ENCODE measurements at places on chromosomes 6 and 20.
A peak's percentile ranks its signal among the peaks of the same experiment; 100 is the strongest.

DNA sequence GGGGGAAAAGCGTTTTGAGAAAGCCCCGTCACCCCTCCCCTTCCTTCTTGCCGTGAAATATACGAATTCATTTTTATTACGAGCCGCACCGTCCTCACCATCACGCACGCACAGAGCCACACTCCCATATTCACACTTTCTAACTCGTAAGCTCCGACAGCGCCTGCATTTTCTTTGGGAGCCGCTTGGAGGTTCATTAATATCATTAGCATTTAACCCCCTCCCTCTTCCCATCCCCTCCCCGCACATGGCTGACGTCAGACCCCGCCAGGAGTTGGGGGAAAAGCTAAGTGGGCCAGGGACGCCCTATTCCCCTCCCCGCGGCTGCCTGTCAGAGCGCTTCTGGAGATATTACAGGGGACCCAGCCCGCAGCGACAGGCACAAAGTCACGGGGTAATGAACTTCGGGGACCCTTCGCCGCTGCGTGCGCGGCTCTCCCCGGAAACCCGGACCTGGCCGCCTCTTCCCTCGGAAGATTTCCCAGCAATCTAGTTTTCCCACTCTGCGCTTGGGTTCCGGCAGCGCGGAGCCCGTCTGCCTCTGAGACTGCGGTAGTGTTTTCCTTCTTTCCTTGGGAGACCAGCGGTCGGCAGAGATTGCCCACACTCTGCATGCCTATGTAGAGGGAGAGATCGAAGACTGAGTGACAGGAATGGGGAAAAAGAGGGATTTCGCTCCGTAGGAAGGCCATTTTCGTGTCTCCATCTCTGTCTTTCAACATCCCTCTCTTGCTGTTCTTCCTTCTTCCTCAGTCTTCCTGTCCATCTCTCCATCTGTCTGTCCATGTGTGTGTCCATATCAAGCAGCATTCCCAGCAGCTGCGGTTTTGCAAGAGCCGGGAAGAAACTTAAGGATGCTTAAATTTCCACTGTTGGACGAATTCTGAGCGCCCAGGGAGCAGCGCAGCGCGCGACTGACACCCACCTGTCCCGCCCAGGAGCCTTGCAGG, at the start of gene NR2E1:
NR2E1 (plus strand) TSS at position 309 of the 950 bp plus-strand sequence. CDS start 744 bp downstream, outside the sequence.
- DNase-seq = no peak

DNA sequence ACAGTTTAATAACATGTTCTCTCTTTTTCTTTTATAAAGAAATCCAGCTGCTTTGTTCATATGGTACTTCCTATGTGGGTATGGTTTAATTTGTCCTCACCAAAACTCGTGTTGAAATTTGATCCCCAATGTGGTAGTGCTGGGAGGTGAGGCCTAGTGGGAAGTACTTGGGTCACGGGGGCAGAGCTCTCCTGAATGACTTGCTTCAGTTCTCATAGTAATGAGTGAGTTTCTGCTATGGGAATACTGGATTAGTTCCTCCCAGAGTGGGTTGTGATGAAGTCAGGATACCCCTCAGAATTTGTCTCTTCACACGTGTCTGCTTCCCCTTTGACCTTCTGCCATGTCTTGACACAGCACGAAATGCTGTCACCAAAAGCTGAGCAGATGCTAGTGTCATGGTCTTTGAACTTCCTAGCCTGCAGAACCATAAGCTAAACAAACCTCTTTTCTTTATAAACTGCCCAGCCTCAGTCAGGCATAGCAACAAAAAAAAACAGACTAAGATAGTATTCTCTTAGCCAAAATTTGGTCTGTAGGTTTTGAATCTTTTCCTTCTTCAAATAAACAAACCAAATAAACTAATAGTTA, 87.8 kb upstream of the HS3ST5 start:
- no peak for DNase-seq

- DNase-seq = no peak
Observed at GRCh38 chr6:129419324-129419723, 290.7 kb downstream of the ARHGAP18 start.

- DNase-seq = no peak
Observed at GRCh38 chr6:133548423-133549159, 307.4 kb downstream of the EYA4 start.

- DNase-seq = peak; percentile 89
Observed at GRCh38 chr20:30376767-30377658, 880.5 kb upstream of the DEFB115 start.

- no peak for DNase-seq
Observed at GRCh38 chr20:24993337-24994185, 1.0 kb upstream of the APMAP start.

GRCh38 chr20:11564491-11564890, 353.2 kb upstream of the BTBD3 start:
- no peak for DNase-seq

DNA sequence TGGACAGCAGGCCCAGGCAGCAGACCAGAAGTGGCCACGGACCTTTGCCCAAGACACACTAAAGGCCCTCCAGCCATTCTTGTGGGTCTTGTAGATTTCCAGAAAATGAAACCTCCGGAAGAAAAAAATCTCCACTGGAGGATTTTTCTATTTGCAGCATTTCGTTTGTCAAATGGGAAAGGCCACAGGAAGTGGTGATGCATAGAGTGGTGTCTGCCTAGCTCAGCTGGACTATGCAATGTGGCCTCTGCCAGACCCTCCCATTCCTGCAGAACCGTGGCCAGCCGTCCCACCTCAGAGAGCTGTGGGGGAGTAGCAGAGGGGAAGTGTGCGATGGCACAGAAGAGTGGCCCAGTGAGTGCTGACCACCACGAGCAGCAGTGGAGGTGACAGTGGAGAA, 24.0 kb upstream of the INSM1 start:
- no peak for DNase-seq

DNA sequence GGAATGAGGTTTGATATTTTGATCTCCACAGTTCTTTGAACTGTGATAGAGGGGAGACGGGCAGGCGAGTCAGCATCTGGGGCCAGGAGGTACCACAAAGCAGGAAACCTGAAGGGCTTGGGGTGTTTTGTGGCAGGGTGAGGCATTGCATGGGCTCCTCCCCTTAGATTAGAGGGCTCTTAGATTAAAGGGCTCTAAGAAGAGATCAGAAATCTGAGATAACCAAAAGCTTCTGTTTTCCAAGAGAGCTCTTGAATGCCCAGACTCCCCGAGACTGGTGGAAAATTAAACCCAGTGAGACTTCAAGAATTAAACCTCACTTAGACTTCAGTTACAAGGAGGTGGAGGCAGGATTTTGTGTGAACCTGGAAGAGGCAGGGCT, 2.4 kb upstream of the GPX5 start:
- DNase-seq = peak; percentile 21

DNA sequence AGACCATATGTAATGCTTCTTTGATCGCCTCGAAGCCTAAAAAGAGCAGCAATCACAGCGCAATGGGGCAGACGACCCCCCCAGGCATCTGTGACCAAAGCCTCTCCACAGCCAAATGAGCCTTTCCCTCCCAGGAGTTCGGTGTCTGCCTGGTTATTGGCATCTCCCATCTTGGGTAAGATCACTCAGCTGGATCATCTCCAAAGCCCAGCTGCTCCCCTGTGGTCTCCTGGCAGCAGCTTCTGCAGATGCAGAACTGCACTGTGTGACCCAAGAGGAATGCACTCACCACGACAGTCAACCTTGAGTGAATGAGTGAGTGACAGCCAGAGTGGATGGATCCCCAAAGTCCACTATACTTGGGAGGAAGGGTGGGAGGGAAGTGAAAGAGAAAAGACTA, 44.8 kb upstream of the IYD start:
- DNase-seq = no peak

DNA sequence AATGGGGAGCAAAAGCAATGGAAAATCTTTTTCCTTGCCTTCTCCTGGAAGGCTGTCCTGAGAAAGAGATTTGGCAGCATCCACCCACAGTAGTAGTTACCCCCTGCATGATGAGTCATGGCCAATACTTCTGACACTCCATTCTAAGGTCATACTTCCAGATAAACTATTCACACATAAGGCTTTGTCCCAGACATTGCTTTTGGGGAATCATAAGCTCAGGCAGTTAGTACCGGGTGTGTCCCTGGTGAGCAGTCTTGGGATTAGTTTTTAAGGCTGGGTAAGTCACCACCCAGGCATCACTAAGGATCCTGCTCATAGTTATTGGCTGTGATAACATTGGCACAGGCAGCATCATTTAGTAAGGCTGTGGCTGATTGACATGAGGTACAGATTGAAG, 160.6 kb upstream of the GGTLC1 start:
- DNase-seq = no peak

DNA sequence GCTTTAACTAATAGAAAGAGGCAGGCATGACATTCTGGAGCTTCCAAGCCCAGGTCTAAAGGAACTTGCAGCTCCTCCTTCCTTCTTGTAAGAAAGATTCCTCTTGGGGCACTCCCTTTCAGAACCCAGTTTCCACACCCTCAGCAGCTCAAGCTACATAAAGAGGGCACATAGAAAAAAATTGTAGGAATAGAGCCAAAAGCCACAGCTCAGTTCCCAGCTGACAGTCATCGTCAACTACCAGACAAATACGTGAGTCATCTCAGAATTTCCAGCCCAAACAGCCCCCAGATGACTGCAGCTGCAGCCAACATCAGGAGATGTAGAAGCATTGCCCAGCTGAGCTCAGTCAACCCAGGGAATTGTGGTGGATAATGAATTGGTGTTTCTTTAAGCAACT, 349.8 kb upstream of the ARID1B start:
- DNase-seq = no peak

DNA sequence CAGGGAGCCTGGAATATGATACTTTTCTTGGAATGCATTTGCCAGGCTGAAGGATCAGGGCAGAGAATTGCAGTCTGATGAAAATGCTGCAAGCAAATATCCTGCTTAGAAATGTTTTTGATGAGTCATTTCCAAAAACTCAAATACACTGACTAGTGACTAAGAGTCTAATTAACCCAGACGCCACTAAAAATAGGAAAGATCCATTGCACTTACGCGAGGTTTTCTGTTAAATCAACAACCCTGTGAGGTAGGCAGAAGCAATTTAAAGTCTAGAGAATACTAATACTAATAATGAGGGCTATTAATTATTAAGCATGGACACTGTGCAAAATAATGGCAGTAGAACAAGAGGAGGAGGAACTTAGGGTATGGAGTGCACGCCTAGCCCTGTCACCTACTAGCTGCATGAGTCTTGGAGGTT, 130.1 kb upstream of the DOK5 start:
- no peak for DNase-seq

DNA sequence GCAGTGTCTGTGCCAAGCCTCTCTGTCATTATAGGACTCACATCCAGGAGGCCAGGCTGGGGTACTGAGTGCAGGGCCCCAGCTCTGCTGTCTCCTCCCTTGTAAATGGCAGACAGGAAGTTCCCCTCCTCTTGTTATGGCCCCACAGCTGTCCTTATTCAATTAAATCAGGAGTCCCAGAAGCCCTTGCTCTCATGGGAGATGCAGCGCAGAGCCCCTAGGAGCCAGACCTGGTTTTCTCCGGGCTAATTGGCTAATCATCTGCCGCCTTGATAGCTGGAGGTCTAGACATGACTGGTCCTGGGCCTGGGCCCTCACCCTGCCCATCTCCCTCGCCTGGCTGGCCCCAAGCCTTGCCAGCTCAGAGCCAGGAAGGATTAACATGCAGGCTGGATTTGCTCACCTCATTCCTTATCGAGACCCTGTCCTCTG, 172.0 kb downstream of the VEGFA start:
- no peak for DNase-seq

GRCh38 chr20:43853174-43853803, 61.4 kb upstream of the TOX2 start:
- DNase-seq = no peak

- no peak for DNase-seq
Observed at GRCh38 chr6:163092876-163093275, 321.6 kb upstream of the QKI start.

- no peak for DNase-seq
Observed at GRCh38 chr6:156718647-156719394, 58.4 kb upstream of the ARID1B start.

DNA sequence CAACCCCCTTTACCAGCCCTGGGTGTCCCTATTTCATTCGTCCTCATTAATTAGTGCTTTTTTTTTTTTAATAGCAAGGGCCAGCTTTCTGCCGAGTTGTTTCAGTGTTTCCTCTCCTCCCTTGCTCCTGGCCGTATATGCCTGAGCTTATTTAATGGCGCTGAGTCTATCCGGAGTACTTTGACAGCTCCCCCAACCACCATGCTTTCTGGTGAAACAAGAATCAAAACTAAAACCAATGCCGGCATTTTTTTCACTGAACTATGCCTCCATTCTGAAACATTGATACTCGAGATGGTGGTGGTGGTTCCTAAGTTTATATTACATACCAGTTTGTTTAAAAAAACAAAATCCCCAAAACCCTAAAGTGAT, 1.2 kb downstream of the DCBLD1 start:
- no peak for DNase-seq

DNA sequence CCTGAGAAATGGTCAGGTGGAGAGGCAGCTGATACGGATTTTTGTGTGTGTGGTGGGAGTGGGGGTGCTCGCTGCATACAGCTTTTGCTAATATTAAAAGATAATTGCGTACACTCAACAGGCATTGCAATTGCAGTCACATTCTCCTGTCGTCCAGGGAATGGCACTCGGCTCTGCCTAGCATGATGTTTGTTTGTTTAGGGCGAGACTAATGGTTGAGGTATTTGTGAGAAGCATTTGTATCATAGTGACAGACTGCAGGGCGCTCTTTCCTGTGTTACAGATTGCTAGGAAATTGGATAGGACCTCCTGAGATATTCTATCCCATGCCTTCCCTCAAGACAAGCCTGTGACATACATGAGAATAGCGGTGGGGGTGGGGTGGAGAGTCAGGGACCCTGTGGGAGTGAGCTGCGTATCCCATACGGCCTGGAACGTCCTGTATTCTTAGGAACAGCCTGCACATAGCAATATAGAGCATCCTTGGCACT, 207.4 kb downstream of the SOX4 start:
- no peak for DNase-seq

DNA sequence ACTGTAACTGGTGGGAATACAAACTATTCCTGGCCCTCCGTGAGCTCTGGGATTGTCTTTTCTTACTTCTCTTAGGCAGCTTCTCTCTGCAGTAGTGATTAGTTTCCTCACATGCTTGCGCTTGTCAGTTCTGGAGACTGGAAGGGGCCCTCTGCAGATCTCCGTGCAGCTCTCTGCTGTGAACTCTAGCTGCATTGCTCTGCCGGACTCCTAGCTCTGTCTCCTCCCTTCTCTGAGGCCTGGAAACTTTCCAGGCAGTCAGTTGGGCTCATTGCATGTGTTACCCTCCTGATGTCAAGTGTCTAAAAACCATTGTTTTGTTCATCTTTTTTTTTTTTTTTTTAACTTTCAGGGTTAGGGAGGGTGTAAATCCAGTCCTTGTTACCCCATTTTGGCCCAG, 102.3 kb downstream of the CTNNBL1 start:
- DNase-seq = no peak

- no peak for DNase-seq
Observed at GRCh38 chr6:30894381-30894780, 10.1 kb downstream of the DDR1 start.

DNA sequence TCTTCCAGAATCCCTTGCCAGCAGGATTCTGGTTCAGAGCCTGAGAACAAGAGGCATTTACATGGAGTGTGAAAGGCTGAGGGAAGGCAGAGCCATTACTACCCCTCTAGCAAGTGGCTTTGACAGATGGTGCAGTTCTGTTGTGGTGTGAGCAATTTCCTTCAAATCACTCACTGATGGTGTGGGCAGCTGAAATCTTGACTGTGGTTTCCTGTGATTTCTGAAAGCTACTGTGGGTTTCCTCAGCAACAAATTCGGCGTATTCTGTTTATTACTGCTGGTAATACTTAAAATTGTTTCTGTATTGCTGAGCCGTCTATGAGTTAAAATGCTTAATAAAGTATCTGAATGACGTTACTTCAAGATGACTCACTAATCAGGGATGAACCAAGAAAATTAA, 181.5 kb upstream of the TCF21 start:
- DNase-seq = no peak

- no peak for DNase-seq
Observed at GRCh38 chr6:135250751-135251497, 69.8 kb downstream of the MYB start.

All from effector memory CD4-positive, alpha-beta T cell (primary cell).